ENCODE measurements at places on chromosomes 12 and 14. TPM values are rescaled to one million over a fixed set of nuclear protein-coding genes. Genes with fewer than 3 reads are reported as not detected.

- no peak for DNase-seq
These were observed 48.5 kb downstream of the BAZ1A start for GRCh38 chr14:34826661-34827060.

Gene ADGRD1
- not detected for total RNA-seq

Gene SYNE3
- 18.5 TPM for total RNA-seq

DNA sequence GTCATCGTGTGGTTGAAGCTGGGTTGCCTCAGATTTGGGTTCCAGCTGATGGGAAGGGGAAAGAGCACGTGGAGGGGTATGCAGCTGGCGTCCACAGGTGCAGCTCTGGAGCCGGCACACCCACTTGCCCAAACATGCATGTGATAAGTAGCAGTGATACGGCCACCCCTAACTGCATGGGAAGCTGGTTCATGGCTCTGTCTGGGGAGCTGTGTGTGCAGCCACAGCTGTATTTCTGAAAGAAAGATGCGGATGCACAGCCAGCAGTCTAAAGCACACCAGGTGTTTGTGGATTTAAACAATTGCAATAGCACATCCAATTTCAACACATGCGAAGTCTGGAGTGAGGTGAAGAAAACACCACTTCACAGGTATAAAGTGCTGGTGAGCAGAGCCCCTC is 181.4 kb downstream of the EFCAB11 start:
- no peak for DNase-seq

- DNase-seq = no peak
These were observed 51.8 kb upstream of the EML1 start for GRCh38 chr14:99741227-99741976.

Gene CD163
- total RNA-seq = 0.08 TPM

Measured in CD8-positive, alpha-beta T cell (primary cell).